ENCODE measurements at places on chromosomes 3 and 15. TPM values are rescaled to one million over a fixed set of nuclear protein-coding genes. Genes with fewer than 3 reads are reported as not detected.

Gene TNFAIP8L3
- total RNA-seq = 29.9 TPM

Gene GPR149
- not detected for total RNA-seq

Gene PPIP5K1
- 18.4 TPM for total RNA-seq

Gene ITGA11
- total RNA-seq = 0.54 TPM

Gene BUB1B
- total RNA-seq = 10.1 TPM

Gene MUSTN1
- total RNA-seq = not detected

Gene ARGFX
- total RNA-seq = not detected

Gene VIPR1
- total RNA-seq = 1.8 TPM

Gene GP5
- not detected for total RNA-seq

Gene APH1B
- total RNA-seq = 11.5 TPM

Gene ACKR4
- 0.18 TPM for total RNA-seq

Gene CX3CR1
- total RNA-seq = not detected

Gene MYRIP
- total RNA-seq = 5.5 TPM

Gene NUP210
- 0.28 TPM for total RNA-seq

Gene FOXL2
- total RNA-seq = 0.19 TPM

Gene MINAR1
- total RNA-seq = 0.56 TPM

Gene TLR9
- total RNA-seq = not detected

Gene TGM5
- total RNA-seq = not detected

Gene EPHB3
- total RNA-seq = under 0.01 TPM

Gene TBCCD1
- total RNA-seq = 18.3 TPM

Gene DOCK3
- under 0.01 TPM for total RNA-seq

Gene PLA2G4B
- total RNA-seq = 0.27 TPM

Gene TIMP4
- total RNA-seq = 0.09 TPM

Gene CD200
- 3.6 TPM for total RNA-seq

Gene ROPN1
- total RNA-seq = not detected

Gene IP6K2
- 55.1 TPM for total RNA-seq

Gene A4GNT
- total RNA-seq = not detected

Gene PGBD4
- total RNA-seq = 0.90 TPM

Gene SPATA12
- total RNA-seq = 0.18 TPM

Gene DLEC1
- total RNA-seq = not detected

Gene ACY1
- total RNA-seq = 18.8 TPM

Gene NKTR
- 50.3 TPM for total RNA-seq

Gene TMEM207
- not detected for total RNA-seq

Gene GUCA1C
- not detected for total RNA-seq

All from endothelial cell of coronary artery (primary cell).